SK-N-MC (cell line): ENCODE measurements at places on chromosomes 6 and 20.

DNA sequence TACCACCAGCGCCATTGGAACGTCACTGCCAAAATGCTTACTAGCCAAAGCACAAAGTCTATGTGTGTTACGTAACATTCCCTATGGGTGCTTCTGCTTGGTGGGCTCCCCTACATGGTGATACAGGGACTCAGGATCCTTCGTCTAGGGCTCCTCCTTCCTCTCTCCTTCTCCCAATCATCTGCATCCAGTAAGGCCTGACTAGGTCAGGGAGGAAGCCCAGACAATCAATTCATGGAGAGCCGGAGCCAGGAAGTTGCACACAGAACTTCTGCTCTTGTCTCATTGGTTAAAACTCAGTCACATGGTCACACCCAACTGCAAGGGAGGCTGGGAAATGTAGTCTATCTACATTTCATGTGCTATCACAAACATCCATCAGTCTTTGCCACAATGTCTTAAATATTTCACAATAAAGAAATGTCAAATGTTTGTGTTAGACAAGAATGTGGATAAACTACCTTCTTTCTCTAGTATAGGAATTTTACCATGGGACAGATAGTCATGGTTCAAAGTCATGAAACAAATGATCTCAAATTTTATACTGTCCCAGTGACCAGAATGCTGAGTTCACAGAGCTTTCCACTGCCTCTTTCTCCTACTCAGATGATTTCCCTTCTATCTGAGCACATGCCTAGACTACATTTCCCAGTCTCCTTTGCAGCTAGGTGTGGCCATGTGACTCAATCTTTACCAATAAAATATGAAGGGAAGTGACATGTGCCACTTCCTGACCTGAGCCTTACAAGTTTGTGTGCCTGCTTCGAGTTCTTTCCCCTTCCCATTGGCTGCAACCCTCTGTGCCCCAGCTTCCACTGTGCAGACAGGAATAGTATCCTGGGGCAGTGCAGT lies 9.3 kb upstream of the KCNK15 start:
- peak; percentile 78 for DNase-seq

DNA sequence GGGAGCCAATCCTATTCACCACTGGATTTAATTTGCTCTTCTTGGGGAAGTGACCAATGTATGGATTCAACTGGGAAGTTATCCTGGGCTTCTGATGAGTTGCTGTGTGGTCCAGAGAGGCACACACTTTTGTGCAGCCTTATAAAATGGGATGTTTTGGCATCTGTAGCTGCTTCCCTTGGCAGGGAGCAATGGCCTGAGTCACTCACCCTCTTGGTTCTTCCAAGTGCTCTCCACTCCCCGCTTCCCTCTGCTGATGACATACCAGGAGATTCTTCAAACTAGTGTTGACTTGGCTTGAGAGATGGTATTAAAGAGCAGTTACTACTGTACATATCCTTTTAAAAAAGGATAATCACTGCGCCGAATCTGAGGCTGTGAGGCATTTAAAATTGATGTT lies 105.8 kb downstream of the JARID2 start:
- no peak for DNase-seq

GRCh38 chr6:45386501-45386900 lies 8.8 kb upstream of the SUPT3H start:
- no peak for DNase-seq

DNA sequence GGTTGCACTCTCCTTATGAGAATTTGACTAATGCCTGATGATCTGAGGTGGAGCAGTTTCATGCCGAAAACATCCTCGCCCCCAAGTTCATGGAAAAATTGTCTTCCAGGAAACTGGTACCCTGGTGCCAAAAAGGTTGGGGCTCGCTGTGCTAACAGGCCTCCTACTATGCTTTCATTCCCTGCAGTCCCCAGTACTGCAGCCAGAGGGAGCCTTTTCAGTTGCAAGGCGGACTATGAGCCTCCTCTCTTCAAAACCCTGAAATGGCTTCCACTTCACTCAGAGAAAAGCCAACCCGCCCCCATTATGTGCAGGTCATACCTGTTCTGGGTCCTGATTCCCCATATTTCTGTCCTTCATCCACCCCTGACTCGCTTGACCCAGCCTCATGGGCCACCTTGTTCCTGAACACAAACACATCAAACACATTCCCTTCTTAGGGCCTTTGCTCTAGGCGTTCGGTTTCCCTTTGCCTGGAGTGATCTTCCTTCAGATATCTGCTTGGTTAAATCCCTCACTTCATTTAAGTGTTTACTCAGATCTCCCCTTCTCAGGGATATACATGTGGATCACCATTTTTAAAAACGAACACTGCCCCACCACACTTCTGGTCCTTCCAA lies 173.7 kb downstream of the PHACTR1 start:
- no peak for DNase-seq

- DNase-seq: no peak
Observed at GRCh38 chr6:37131104-37131959, 38.6 kb upstream of the PIM1 start.

DNA sequence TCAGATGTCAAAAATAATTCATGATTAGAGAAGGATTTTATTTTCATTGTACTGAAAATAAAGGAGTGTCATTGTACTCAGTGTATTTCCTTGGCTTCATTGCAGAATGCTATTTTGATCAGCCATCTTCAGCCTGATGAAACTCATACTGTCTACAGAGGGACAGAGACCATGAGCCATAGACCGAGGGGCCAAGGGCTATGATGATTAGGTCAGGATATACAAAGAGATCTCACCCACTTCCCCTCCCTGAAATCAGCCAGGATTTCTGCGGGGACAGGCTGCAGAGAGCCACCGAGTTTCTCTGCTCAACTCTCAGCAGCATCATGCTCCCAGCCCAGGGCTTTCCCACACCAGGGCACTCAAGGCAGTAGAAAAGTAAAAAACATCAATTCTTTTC lies 47.0 kb downstream of the ALDH8A1 start:
- no peak for DNase-seq
